ENCODE measurements at places on chromosomes 16 and 17.

DNA sequence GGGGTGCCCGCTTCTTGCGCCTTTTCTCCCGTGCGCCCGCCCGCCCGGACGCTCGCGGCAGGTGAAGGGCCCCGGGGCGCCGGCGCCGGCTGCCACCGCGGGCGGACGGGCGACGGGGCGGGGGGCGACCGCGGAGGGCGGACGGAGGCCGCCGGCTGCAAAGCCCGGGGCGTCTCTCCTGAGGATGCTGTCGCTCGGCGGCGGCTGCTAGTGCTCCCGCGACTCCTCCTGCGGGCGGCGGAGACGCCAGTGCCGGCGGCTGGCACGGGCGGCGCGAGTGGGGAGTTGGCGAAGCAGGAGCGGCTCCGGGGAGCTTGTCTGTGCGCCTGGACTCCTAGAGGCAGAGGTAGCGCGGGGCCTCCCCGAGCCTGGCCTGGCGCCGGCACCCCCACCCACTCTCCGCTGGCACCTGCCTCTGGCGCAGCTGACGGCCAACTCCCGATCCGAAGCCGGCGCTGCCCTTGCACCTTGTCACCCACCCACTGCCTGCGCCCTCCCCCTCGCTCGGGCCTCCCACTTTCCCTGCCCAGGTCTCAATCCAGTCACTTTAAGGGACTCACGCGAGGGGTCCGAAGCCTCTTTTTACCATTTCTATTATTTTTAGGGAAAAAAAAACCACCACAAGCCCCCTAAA is at the start of gene FAM20A:
TSS of gene FAM20A (minus strand) at position 437 of the 634 bp plus-strand sequence. CDS start 701 bp downstream, outside the sequence.
- DNase-seq: no peak

DNA sequence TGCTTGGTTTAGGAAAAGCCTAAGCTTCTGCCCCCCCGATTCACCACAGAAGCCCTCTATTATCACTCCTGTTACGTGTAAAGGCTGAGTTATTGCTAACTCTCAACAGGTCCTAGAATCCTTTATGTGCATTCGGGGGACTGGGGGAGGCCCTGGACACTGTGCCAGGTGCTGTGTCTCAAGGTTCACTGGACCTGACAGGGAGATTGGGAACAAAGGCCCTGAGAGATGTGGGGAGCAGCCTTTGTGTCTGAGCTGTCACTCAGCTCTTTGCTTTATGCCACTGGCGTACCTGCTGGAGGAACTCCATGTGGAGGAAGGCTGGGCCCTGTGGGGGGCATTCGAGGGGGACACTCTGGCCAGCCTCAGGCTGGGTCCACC is 65.9 kb downstream of the METRNL start:
- no peak for DNase-seq

- DNase-seq: no peak
Observed at GRCh38 chr17:2101448-2102257, 46.8 kb downstream of the HIC1 start.

- no peak for DNase-seq
Observed at GRCh38 chr17:45953561-45953960, 45.5 kb upstream of the STH start.

DNA sequence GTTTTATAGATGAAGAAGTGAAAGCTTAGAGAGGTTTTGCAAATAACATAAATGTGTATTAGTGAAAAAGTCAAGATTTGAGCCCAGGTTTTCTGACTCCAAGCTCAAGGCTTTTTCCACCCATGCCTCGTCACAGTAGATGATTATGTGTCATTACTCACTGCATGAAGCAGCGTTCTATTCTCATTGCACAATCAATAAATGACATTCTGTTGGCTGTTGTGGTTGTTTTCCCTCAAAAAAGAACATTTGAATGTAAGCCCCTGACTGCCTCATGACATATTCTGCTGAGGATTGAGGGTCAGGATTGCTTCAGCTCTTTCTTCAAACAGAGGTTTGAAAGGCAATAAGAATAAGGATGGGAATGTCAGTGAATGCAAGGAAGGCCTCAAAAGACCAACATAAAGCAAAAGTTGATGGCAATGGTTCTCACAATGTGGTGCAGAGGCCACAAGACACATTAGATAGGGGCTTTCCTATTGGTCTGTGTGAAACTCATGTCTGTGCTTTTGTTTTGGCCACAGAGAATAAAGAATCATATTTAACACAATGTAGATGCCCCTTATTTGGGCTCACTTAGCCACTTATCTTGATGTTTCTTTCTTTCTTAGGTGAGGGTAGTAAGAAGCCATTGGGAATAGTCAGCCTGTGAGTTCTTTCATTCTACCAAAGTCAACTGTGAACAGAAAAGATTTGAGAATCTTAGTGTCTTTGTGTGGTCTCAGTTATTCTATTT is 5.4 kb upstream of the MMD start:
- DNase-seq: no peak

- DNase-seq: no peak
Observed at GRCh38 chr17:78981010-78981888, 1.5 kb upstream of the LGALS3BP start.

DNA sequence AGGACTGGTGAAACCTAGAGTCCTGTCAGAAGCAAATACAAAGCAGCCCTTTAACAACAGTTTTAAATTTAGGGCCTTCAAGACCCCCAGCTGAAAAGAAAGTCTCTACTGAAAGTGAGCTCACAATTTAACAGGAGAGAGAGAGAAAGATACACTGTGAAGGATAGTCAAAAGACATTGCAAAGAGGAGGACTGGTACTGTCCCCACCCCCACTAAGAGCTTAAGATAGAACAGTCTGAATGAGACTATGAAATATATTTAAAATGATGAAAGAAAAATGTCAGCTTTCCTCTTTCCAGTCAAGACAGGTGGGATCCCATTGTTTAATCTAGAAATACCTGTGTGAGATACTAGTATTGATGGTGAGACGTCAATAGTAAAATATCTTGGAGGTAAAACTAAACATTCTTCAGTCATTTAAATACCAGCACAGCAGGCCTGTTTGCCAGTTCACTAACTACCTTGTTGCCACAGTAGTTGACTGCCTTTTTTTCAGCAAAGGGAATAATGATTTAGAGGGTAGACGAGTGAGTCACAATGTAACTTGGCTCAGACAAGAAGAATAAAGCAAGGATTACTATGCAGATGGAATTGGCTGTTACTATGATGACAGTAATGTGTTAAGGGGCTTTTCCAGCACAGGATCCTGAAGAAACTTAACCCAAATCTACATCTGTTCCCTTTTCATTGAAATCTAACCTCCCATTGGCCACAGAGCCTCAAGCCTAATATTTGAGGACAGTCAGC is 47.2 kb upstream of the RASL10B start:
- no peak for DNase-seq

DNA sequence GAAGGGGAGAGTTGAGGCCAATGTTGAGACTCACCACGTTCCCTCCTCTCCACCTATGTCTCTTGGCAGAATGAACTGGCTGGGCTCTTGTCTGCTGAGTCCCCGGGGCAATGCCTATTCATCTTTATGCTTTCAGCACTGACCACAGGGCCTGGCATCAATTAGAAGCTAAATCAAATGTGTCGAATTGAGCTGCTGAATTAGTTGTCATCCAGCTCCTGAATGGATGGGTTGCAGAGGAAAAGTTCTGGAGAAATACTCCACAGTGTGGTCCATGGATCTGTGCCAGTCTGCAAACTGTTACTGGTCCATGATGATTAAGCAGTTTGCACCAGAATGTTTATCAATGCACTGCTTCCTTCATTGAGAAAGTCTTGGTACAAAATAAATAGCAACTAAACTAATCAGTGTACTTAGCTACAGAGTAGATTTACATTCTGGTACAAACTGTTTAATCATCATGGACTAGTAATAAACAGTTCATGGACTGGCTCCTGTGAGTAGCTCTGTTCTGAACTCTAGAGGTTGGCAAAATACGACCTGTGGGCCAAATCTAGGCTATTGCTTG is 4.6 kb downstream of the CNGB1 start:
- no peak for DNase-seq

GRCh38 chr16:53495325-53495724 is 7.7 kb downstream of the AKTIP start:
- DNase-seq: no peak

DNA sequence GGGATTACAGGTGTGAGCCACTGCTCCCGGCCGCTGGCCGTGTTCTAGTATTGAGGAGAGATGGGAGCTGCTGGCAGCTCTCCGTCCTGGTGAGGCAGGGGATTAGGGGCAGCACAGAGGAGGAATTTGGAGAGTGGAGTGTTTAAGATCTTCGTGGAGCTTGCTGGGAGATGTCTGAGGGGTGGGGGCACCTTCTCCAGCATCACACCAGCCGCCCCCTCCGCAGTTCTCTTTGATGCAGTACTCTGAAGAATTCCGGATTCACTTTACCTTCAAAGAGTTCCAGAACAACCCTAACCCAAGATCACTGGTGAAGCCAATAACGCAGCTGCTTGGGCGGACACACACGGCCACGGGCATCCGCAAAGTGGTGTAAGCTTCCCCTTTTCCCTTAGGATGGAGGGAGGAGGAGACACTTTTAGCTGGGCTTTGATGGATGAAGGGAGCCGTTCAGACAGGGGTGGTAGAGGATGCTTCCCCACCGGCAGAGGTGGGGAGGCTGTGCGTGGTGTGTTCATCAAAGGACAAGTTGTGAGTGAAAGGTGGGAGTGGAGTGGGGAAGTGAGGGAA is 11.9 kb downstream of the ITGAM start:
- DNase-seq: no peak

Data from HepG2 (cell line).